ENCODE measurements at places on chromosomes 7 and 10.

DNA sequence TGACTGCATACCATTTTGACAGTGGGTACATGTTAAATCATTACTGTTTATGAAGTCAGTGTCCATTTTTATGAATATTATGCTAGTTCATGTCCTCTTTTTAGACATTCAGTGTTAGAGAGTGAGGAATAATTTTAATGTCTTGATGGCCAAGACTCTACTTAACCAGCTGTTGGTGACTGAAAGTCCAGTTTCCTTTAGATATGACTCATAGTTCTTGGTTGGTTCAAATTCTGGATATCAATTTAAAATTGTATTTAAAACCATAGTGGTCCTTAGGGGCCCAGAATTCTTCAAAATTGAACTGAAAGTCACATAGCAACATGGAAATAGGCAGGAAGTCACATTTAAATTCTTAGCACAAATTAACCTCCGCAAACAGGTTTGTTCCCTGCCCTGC, 196.5 kb upstream of the PRPS1L1 start:
- DNase-seq = no peak

DNA sequence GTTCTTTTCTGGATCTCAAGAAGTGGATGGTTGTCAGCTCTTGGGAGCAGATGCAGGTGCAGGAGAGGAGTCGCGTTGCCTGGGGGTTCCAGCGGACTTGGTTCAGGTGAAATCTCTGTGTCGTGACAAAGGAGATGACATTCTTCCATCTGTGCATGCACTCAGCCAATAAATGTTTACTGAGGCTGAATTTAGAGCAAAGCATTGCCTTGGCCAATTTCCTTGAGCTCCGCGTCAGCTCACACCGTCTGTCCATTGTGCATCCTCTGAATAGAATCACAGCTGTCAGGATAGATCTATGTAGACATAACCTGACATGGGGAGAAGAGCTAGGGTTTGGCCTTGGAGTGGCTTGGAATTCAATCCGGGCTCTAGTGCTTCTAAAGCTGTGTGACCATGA, 343.7 kb downstream of the GLRX3 start:
- DNase-seq = no peak

DNA sequence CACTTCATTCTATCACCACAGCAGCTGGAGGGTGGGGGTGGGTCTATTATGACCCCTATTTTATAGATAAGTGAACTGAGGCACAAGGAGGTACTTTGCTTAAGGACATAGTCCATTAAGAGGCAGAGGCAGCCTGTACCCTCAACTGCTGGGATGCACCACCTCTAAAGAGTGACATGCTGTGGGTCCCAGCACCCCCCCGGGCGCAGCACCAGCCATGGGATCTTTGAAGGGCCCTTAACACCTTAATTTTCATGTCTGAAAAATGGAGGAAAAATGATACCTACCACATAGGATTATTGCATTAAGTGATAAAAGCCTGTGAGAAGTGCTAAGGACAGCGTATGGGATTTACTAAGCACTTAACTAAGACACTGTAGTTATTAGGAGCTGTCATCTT, 15.4 kb downstream of the ADCYAP1R1 start:
- DNase-seq = no peak

- DNase-seq = no peak
Measured at GRCh38 chr10:61478621-61479312, 25.6 kb upstream of the TMEM26 start.

- DNase-seq = no peak
Measured at GRCh38 chr10:118768041-118768919, 13.5 kb upstream of the CACUL1 start.

DNA sequence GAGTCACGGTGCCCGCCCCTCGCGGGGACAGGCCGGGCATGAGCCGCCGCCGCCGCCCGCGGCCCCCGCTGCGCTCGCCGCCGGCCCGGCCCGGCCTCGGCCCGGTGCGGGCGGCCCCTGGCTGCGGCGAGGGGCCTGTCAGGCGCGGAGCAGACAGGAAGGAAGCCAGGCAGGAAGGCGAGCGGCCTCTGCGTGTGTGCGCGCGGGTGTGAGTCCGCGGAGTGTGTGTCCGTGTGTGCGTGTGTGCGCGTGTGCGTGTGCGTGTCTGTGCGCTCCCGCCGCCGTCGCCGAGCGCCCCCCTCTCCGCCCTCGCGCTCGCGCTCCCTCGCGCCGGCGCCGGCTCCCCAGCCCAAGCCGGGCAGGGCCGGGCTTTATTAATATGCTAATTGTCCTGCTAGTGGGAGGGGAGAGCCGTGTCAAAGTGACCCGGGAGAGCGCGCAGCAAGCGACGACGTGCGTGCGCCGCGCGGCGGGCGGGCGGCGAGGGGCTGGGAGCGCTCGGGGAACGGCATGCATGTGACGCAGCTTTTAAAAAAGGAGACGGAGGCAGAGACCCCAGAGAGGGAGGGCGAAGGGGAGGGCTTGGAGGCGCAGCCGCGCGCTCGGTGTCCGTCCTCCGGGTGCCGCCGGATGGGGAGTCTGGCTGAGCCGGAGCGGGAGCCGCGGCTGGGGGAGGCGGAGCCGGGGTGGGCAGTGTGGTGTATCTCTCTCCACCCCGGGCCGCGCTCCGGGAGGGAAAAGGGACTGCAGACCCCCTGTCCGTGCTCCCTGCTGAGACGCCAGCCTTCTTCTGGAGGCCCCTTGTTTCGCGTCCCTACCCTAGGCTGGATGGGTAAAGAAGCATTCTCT, at the start of gene LDB1:
Gene LDB1 (minus strand): TSS at position 227 of the 849 bp plus-strand sequence. CDS start 258 bp downstream, outside the sequence.
- DNase-seq = peak; percentile 81

DNA sequence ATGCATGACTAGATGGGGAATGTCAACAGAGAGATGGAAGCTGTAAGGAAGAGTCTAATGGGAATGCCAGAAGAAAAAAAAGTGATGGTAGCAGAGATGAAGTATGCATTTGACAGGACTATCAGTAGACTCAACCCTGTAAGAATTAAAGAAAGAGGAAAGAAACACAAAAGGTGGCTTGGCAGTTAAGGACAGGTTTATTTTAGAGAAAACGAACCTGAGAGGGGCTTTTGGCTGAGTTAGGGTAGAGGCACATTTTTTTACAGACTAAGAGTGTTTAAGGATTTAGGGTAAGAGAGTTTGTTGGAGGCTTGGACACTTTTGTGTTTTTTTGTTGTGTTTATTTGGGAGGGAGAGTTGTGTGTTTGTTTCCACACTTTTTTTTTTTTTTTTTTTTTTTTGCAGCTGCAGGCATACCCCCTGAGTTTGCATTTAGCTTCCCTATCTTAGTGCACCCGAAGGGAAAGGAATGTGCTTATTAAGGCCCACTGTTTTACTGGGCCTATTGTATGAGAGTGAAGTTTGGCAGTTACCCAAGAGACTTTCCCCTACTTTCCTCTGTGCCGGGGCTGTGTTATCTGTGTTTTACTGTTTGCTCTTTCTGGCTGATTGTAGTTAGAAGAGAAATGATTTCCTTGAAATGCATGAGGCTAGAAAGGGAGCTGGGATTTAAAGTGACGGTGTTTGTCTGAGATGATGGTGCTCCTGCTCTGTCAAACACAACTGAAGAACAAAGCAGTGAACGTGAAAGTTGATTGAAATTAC, 32.0 kb downstream of the NPVF start:
- no peak for DNase-seq

DNA sequence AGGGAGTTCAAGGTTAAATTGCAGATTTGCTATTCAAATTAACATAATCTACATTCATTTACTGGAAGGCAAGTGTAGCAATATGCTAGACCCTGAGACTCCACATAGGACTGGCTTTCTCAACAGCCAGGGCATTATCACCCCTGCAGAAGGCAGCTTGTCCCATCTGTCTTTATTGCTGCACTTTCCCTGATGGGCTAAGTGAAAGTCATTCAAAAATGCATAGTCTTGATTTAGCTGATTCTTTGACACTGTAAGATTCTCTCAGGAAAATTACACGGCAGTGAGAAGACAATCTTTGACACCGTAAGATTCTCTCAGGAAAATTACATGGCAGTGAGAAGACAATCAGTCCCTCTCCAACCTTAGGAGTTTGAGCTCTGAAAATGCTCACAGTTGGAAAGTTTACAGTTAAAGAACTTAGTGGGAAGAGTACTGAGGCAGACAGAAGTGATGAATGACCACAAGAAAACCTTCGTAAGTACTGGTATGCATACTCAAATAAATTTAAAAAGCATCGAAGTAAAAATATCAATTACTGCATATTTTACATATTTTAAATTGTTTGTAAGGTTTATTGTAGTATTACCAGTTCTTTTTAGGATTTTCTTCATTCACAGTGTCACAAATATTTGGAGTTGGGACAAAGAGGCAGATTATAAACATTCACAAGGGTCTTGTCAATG, 88.9 kb downstream of the RAPGEF5 start:
- no peak for DNase-seq

- peak; percentile 90 for DNase-seq
Measured at GRCh38 chr10:88064608-88065382, 201.4 kb downstream of the PTEN start.

- DNase-seq = no peak
Measured at GRCh38 chr7:20839196-20839735, 52.6 kb upstream of the SP8 start.

DNA sequence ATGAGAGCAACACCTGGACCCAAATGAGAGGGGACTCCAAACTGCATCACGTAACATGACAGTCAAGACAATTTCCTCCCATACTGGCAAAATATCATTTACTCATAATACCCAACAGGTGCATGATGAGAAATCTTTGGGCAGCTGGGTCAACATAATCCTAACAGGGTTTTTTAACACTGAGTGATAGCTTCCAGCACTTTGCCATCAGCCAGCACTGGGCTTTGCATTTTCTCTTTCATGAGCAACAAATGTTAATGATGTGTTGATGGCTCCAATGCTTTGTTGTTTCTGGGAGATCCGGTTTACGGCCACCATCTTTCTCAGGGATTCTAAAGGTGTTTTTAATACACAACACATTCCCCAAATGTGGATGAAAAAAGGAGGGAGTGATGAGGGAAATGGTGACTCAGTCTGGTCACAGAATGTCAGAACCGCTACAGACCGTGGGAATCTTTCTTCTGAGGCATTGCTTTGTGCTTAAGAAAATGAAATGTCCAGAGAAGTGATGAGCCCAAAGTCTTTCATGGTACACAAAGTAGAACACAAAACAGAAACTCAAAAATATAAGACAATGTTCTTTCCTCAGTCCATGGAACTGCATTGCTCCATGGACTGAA, 705.7 kb upstream of the IGFBP3 start:
- DNase-seq = no peak

GRCh38 chr10:85318809-85319807, 990.7 kb downstream of the CCSER2 start:
- DNase-seq = no peak

DNA sequence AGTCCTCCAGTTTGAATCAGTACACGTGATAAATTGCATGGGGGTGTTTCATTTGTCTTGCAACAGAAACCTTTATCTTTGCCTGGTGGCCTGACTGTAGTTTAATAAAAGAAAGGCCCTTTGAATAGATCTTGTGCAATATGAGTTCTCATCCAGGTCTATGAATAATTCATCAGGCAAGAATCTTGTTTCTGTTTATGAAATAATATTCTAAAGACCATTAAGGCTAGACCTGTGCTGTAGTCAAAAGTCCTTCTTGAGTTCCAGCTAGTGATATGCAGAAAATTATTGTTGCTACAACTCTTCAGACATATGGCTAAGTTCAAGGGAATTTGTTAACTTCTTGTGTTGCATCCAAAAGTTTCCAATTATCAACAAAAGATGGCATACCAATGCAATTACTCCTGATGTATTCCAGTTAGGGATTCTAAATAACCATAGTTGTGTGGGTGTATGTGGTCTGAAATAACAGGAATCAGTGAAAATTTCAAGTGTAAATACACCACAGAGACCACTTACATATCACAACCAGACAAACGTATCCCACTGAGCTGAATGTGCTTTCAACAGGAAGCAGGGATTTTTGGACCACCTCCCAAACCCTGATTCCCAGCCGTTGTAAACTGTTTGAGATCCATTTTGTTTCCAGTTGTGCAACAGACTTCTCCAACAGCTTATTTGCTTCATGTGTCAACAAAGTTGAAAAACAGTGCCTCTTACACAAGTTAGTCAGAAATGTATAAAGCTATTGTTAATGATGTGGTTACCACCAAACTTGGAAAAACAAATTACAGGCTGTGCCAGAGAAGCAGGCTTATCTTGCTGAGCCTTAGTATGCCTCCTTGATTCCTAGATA, 54.7 kb upstream of the BICC1 start:
- DNase-seq = no peak

- DNase-seq = no peak
Measured at GRCh38 chr10:123518765-123519164, 147.4 kb upstream of the GPR26 start.

GRCh38 chr10:80351220-80351619, 5.3 kb downstream of the DYDC1 start:
- no peak for DNase-seq

DNA sequence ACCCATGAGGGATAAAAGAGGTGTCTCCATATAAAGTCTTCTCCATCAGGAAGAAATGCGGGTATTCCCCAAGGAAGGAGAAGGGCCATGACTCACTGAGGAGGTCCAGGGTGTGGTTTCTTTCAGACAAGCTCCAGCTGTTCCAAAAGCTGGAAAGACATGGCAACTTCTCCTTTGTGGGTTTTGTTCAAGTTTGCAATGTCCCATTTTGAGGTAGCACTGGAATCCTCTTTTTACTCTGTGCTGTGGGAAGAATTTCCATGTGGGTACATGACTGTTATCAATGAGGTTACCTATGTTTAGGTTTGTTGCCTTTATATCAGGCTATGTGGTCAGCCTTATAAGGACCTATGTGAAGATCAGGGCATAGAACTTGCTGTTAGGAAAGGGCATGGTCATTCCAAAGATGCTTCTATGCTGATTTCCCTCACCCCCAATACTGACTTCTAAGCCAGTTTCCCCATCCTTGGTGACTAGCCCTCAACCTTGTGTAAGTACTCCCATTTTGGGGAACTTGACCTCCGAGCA, 697.5 kb downstream of the INHBA start:
- no peak for DNase-seq

GRCh38 chr7:133572087-133572486, 319.2 kb downstream of the EXOC4 start:
- DNase-seq = no peak

GRCh38 chr10:124561206-124561605, 99.6 kb downstream of the LHPP start:
- no peak for DNase-seq

- DNase-seq = no peak
Measured at GRCh38 chr7:143040209-143040715, 11.9 kb upstream of the OR6V1 start.

GRCh38 chr7:133821171-133821570, 306.0 kb upstream of the LRGUK start:
- DNase-seq = no peak

DNA sequence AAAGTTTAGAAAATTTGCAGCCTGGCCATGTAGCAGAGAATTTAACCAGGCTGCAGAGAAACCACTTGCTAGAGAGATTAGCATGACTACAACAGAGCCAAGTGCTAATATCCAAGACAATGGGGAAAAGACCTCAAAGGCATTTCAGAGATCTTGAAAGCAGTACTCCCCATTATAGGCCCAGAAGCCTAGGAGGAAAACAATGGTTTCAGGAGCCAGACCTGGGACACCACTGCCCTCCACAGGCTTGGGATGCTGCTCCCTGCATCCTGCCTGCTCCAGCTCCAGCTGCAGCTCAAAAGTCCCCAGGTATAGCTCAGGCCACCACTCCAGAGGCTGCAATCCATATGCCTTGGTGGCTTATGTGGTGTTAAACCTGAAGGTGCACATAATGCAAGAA, 101.5 kb upstream of the TMEM72 start:
- DNase-seq = no peak
